RWPE1 (cell line): ENCODE measurements at places on chromosomes 12 and 14.

DNA sequence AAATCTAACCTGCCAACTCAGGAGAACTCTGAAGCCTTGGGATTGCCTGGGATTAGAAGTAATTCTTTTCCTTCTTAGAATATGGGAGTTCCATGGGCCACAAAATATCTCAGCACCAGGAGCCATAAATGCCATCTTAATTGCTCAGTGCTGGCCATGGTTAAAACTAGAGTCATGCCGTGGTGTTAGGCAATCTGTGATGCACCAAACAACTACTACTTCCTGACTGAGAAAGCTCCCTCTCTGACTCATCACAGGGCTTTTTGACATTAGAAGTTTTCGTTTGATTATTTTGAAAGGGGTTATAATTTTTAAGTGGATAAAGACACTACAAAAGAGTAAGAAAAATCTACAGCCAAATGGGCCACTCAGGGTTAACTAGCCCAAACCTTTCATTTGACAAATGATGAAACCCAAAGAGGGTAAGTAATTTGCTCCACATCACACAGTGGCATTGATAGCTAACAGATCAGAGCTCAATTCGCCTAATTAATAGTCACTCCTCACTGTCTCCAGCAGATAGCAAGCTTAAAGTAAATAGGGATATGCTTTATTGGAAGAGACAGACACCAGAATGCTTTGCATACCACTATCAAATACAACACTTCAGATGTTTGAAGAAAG is 377.3 kb downstream of the EMP1 start:
- DNase-seq = peak; percentile 57

GRCh38 chr14:87187786-87188185 is 805.2 kb downstream of the GALC start:
- DNase-seq = no peak

GRCh38 chr12:14238221-14238792 is 127.2 kb upstream of the ATF7IP start:
- DNase-seq = no peak

DNA sequence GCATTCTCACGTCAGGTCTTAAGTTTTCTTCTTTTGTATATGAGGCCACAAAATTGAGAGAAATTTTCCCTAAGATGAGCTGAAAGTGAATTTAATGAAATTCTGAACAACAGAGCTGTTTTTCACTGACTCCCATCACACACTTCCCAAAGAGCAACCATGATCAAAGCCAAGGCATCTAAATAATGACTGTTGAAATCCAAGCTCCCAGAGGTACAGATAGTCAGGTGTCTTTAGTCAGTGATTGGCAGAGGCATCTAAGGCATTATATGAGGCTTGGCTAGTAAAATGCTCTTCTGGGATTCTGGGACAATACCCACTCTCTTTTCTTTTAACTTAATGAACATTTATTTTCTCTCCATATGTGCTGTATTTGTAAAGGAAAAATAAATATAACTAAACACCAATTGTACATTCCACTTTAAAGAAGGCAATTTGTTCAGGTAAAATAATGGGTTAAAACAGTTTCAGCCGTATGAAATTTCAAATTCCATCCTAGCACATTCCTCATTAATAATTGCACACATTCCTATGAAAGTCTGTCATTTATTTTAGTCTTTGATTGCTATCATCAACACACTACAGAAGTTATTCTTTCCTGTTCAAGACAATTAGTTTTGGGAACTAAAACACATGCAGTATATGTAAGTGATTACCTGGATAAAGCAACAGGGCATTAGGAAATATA is 871 bp upstream of the SSTR1 start:
- no peak for DNase-seq

- no peak for DNase-seq
Measured at GRCh38 chr12:119710965-119711551, 43.1 kb downstream of the PRKAB1 start.

GRCh38 chr14:76956316-76957090 is 72.0 kb downstream of the IRF2BPL start:
- peak; percentile 82 for DNase-seq

GRCh38 chr14:102200690-102201352 is 61.1 kb downstream of the WDR20 start:
- DNase-seq = no peak

GRCh38 chr12:110079477-110080400 is 31.4 kb upstream of the C12orf76 start:
- no peak for DNase-seq

DNA sequence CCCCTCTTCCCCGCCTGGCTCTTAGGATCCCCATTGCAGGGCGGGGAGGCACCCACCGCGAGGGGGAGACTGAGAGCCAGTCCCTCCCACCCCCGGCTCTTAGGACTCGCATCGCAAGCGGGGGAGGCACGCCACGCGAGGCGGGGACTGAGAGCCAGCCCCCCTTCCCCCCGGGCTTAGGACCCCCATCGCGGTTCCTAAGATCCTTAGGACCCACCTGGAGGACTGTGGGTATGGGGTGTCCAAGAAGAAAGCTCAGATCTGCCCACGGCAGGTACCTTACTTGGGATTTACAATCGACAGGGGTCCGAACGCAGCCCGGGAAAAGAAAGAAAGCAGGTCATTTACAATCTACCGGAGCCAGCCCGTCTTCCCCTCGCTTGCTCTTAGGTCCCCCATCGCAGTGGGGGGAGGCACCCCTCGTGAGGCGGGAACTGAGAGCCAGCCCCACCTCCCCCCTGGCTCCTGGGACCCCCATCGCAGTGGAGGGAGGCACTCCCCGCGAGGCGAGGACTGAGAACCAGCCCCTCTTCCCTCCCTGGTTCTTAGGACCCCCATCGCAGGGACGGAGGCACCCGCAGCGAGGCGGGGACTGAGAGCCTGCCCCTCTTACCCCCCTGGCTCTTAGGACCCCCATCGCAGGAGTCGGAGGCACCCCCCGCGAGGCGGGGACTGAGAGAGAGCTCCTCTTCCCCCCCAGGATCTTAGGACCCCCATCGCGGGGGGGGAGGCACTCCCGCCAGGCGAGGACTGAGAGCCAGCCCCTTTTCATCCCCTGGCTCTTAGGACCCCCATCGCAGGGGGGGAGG is 43.7 kb downstream of the DDX11 start:
- peak; percentile 68 for DNase-seq

DNA sequence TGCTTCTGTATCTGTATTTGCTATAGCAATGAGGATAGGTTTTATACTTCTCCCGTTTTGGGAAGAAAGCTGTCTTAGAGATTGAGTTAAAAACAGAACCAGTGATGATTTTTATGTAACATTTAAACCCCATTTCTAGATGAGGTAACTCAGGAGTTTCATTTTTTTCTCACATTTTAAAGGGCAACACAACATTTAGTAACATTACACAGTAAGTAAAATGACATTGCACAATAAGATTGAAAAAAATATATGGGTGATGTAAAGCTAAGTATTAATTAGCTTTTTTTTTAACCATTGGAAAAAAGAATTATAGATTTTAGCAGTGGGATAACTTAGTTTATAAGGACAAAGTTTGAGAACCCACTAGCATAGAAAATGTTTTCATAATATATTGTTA is 25.2 kb upstream of the SCFD1 start:
- DNase-seq = no peak

DNA sequence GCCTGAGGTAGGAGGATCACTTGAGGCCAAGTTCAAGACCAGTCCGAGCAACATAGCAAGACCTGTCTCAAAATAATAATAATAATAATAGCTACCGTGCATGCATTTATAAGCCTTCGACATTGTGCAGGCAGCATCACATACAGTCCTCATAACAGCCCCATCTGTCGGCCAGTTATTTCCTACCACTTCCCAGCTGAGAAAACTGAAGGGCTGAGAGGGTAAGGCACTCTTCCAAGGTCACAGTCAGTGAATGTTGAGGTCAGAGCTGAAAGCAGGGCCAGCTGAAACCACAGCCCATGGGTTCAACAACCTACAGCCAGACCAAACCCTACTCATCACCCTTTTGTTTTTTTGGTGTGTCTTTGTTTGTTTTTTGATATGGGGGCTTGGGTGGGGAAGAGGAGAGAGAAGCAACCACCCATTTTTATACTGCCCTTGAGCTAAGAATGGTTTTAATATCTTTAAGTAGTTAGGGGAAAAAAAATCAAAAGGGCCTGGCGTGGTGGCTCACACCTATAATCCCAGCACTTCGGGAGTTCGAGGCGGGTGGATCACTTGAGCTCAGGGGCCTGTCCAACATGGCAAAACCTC is 16.8 kb upstream of the ITPK1 start:
- no peak for DNase-seq

- DNase-seq = no peak
Measured at GRCh38 chr12:64065881-64066451, 156.1 kb downstream of the KICS2 start.

GRCh38 chr14:68295316-68295816 is 475.8 kb downstream of the RAD51B start:
- no peak for DNase-seq

DNA sequence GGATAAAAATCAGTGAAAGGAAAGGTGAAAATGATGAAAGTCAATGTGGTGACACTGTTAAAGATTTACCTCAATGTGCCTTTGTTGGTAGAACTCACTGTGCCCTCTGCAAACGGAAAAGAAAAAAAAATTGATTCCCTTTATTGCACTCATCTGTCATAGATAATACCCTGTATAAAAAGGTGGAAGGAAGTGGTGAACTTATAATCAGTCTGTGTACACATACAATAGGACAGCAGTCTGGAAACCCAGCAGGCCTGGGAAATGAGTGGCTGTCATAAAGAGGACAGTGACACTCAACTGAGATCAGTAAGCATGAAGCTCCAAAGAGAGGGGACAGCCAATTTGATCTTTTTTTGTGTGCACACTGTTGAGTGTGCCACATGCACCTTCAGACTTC is 364.7 kb downstream of the NOVA1 start:
- no peak for DNase-seq

- DNase-seq = no peak
Measured at GRCh38 chr12:104608998-104609397, 152.2 kb downstream of the CHST11 start.

DNA sequence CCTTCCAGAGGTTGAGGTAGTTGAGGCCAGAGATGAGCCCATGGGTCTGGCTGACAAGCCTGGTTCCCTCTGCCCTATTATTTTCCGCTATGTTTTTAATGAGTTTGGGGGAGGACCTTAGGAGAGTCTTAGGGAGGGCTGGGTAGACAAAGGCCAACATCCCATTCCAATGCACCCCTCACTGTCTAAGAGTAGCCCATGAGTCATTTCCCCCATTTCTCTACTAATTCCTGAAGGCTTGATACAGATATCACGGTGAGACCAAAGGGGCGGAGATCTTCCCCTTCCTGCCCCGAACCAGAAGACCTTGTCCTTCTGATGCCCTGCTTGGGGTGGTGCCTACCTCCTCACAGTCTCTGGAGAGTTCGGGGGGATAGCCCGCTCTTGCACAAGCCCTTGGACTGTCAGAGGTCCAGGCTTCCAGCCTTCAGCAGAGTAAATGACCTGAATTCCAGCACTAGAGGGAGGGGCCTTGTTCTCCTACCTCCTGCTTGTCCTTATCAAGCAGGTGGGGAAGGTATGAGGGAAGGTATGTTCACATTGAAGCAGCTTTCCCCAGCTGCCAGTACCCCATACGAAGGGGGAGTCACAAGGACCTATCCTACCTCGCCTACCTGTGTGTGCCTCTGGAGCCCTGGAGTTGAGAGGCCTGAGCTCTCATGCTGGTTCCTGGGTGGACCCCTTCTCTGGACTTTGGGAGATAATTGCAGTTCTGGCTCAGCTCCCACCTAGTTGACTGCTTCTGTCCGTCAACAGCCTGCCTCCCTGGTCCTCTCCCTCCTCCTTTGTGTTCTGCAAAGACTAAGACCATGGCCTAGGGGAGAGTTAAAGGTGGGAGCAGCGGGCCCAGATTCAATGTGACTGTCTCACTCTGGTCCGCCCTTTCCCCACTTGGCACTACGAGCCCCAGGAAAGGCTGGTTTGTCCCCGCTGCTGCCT is 3.7 kb downstream of the PSMB11 start:
- DNase-seq = no peak

DNA sequence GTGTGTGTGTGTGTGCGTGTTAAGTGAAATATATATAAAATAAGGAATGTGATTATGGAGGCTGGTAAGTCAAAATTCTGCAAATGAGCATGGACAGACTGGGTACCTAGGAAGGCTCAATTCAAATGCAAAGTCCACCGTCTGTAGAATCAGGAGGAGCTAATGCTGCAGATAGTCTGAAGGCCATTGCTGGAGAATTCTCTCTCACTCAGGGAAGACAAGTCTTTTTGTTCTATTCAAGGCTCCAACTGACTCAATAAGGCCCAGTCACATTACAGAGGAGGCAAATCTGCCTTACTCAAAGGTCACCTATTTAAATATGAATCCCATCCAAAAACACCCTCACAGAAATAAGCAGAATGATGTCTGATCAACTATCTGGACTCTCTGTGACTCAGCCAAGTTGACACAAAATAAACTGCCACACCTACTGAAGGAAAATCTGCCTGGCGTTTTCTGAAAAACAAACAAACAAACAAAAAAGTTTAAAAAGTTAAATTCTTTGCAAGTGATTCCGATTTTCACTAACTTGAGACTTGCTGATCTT is 684 bp upstream of the KLRF2 start:
- DNase-seq = no peak
